Esophagus squamous epithelium (tissue), 5 donors: ENCODE measurements at places on chromosomes 11 and 22.

DNA sequence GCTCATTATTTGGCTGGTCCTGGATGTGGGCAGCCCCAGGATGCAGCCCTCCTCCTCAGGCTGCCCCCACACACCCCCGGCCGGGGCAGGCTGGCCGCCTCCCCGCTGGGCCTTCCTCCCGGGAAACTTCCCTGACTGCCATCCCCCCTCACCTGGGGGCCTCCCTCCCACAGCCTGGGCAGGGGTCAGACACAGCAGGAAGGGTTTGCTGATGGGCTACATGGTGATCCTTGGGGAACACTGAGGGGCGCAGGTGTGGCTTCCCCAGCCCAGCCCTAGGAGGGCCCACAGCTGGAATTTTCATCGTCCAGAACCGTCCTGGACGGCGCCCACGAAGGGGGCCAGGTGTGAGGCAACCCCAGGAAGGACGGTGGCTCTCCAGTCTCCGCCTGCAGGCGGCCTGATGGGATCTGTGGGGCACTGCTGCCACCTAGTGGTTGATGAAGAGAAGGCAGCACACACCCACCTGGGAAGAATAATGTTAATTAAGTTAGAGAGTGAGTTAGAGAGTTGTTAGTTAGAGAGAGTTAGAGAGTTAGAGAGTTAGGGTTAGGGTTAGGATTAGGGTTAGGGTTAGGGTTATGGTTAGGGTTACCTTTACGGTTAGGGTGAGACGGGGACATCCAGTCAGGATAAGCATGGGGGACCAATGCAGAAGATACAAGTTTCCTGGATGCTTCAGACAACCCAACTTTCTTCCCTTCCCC, 75.9 kb upstream of the PRR5 start:
- no peak for DNase-seq

DNA sequence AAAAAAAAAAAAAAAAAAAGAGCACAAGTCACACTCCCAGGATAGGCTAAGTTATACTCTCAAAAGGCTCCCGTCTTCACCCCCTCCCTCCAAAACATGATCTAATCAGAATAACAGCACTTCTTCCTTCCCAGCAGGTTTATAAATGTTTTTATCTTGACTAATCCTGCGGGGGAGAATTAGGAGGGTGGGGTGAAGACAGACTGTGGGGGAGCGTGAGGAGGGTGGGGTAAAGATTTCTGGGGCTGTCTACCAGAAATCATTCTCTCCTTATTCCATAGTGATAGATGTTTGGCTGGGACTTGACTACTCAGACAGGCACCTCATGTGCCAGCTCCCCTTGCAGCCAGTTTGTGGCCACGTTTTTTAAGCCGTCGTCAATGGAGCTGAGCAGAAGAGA, 17.0 kb downstream of the KCNE3 start:
- no peak for DNase-seq

- no peak for DNase-seq
These were observed 17.8 kb upstream of the P2RY2 start for GRCh38 chr11:73200256-73200655.

DNA sequence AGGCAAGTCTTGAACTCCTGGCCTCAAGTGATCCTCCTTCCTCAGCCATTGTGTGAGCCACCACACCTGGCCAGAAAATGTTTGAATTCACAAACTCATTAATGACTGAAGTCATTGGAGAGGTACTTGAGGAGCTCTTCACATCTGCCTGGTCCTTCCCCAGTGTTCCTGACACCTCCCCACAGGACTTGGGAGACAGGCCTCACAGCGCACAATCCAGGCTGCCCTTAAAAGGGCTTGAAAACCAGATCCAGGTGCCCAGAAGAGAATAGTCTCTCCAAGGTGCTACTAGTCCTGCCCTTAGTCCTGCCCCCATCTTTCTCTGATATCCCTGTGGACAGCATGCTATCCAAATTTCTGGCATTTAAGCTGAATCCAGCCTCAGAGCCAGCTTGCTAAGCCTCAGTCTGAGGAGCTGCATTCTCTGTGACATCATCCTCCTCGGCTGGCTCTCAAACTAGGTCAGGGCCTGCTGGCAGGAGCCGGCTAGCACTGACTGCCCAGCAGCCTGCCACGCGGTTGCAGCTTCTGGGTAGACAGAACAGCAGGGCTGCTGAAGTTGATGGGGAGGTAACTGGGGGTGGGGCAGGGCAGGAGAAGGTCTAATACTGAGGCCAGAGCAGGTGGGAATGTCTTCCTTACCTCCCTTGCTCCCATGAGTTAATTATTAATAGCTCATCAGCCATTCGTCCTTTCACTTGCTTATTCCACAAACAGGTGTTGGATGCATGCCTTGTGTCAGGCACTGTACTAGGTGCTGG, 35.3 kb upstream of the NECTIN1 start:
- no peak for DNase-seq

DNA sequence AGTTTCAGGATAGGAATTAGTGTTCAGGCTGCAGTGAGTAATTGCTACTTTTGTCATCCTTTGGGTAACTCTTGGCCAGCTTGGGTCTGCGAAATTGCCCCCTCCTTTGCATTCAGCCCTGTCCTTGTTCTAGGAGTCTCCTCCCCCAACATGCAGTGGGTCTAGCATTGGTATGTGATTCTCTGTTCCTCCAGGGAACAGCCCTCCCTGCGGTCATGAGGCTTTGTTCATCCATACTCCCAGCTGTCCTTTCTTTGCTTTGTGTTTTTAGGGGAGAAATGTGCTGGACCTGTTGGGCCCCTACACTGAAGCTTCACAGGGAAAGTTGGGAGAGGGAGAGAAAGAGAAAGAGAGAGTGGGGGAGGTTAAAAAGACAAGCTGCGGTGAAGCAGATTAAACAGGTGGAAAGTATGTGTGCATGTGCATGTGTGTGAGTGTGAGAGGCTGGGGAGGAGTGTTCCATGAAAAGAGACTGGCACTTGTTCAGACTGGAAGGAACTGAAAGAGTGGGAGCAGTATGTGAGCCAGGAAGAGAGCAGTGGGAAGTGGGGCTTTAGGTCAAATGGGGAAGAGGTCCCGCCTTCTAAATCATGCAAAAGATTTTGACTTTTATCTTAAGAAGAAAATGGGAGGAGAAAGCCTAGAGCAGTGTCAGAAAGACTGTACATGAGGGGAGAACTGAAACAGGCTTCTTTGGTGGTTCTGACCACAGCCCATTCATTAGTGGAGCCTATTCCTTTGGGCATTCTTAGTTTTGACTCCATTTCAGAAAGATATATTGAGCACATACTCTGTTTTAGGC, 17.9 kb upstream of the SESN3 start:
- no peak for DNase-seq

DNA sequence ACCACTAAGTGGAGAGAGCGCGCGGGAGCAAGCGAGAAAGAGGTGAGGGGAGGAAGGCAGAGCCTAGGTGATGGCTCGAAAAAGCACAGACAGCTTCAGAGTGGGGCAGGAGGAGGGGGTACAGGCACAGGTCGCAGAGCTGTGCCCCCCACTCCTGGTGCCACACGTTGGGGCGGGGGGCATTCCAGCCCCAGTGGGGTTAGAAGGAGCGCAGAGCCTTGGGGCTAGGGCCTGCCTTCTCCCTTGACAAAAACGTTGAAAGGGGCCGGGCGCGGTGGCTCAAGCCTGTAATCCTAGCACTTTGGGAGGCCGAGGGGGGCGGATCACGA, 41.6 kb upstream of the ISX start:
- DNase-seq: no peak

DNA sequence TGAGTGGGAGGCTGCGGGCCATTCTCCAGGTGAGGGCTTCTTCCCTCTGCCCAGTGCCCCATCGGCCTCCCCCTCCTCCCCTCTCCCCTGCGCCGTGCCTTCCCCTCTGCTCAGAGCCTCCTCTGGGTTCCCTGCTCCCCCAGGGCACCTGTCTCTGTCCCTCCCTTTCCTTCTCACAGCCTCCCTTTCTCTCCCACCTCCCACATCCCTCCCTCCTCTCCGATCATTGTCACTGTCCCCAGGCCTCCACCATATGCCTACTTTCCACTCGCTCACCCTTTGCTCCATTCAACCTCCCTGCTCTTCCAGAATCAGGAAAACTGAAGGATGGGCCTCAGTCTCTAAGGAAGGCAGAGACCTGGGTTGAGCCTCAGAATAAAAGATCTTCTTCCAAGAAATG, 9.9 kb upstream of the APOBEC3H start:
- no peak for DNase-seq

DNA sequence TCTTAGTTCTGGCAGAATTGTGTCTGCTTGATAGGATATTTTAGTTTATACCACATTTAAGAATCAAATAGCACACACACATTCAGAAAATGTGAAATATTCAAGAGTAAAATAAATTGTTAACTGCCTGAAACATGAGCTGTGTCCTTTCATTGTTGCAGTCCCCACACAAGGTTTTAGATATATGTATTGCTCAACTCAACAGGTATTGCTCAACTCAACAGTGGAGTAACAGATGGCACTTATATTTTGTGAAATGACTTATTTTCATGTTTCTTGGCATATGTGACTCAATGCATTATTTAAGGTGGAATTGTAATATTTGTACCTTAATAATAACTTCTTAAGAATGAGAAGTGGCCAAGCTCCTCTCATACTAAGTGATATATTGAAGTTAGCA, 760.3 kb downstream of the CNTN5 start:
- DNase-seq: no peak

DNA sequence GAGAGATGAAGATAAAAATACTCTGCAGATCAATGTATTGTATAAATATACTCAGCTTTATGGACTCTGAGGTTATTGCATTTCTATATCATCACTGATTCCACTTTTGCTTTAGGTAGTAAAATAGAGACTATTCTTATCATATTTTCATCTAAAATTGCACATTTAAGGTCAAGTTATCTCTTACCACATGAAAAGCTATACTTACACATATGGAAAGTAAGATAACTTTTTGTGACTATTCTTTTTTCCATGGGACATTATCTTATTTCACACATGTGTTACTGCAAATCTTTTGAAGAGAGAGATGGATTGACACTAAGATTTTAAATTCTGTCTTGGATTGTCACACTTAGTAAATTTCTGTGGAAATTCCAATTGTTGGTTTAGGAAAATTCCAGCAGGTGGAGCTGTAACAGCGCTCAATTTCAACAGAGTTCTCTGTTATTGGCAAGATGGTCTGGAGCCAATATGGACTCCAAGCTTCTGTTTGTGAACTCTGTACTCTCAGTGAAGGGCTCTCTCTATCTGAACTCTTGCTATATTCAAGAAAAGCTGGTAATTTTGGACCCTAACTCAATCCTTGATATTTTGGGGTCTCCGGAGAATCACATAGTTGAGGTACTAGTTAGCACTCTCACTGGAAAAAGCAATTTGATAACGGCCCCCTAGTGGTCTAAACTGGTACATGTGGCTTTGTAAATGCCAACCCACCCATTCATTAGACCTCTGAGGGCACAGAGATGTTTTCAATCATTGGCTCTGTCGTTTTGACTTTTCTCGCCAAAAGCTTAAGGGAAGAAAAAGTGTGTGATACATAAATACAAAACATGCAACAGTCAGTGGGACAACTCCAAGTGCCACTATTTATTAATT, 429.7 kb downstream of the ETS1 start:
- DNase-seq: no peak
